Renal pelvis (tissue), 12 donors: ENCODE measurements at places on chromosomes 2 and 18. TPM values are rescaled to one million over a fixed set of nuclear protein-coding genes. Genes with fewer than 3 reads are reported as not detected.

DNA sequence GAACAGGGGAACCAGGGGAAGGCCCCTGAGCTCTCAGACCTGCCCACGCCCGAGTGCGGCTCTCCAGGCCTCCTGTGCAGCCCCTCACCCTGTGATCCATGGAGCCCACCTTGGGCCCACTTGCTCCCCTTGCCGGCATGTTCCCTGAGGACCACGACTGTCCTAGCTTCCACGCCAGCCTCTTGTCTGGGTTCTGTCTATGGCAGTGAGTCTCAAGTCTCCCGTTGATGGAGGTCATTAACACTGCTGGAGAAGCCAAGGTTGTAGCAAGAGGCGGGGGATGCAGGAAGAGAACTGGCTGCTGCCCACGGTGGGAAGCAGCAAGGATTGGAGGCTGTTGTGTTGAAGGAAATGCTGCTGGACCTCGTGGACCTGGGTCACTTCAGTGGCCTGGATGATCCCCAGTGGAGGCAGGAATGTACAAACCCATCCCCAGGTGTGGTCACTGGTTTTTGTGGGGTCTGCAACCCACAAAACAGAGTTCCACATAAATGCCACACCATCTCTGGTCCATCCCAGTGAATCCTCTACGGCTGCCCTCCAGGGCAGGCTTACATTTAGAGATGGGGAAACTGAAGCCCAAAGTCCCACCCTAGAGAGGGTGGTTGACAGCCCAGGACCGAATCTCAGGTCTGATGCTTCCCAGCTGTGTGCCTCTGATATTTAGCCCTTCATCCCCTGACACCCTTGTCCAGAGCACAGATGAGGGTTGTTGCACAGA is 150.3 kb downstream of the NDUFA10 start:
- DNase-seq: no peak

GRCh38 chr2:100141906-100142305 is 484 bp downstream of the AFF3 start:
- no peak for DNase-seq

- no peak for DNase-seq
Observed at GRCh38 chr18:44852818-44853217, 172.1 kb downstream of the SETBP1 start.

GRCh38 chr18:46072376-46072867 is 362 bp upstream of the PSTPIP2 start:
- no peak for DNase-seq

C2orf42 gene
- 17.6 TPM for polyA plus RNA-seq

RFTN2 gene
- polyA plus RNA-seq: 14.5 TPM
